ENCODE measurements at places on chromosomes 6 and 20.

DNA sequence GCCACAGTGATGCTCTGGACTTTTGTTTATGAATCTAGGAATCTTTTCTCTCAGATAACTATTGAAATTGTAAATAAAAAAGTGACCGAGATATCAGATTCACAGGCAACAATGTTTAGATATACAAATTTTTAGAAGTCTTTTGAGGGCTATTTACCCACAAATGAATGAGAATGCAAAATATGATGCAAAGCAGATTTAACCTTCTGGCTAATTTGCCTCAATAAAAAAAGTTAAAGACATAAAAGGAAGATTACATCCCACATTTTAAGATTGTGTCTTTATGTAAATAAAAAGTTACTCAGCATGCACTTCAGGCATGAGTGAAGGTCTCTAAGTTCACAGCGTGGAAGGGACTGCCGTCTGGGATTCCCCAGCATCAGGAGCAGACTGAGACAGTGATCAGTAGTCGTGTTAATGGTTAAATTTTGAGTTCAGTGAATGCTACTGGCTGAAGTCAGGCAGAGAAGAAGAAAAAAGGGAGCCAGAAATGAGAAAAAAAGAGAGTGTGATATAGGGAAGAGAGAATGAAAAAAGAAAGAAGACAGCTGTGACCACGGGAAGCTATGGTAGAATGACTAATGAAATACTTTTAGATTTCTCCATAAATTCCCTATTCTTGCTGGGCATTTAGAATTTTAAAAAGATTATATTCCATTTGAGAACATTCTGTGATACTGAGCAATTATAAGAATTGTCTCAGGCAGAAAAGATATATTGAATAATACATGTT is 93.6 kb downstream of the MYB start:
- DNase-seq = no peak

DNA sequence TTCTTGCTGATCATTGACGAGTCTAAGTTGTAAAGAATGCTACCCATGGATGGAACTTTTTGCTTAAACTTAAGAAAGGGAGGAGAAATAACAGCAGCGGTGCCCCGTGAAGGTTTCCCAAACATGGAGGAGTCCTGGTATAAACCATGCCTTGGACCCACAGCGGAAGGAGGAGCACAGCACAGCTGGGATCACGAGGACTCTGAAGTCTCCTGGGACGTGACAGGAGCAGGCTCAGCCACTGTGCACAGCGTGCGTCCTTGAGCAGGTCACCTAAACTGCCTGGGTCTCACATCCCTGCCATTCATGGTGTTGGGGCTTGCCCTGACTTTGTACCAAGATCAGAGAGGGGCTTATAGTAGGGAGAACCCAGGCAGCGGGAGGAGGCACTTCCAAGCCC is 56.1 kb upstream of the UNC93A start:
- no peak for DNase-seq

DNA sequence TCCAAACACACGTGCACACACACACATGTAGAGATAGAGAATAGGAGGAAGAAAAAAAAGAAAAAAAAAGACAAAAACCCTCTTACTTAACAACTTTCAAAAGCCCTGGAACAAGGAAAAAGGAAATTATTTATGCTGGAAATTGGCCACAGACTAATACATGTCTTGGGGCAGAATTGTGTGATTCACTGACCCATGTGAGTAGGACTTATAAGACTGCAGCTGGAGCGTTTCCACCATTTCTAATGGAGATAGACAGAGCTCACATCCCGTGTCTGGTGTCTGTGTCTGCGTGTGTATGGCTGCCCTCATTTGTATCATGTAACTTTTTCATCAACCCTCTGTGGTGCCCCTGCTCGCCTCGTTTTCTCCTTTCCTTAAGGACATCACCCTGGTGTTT is 99.8 kb upstream of the PDE10A start:
- no peak for DNase-seq

GRCh38 chr6:1705183-1705582 is 95.5 kb downstream of the FOXC1 start:
- DNase-seq = no peak

DNA sequence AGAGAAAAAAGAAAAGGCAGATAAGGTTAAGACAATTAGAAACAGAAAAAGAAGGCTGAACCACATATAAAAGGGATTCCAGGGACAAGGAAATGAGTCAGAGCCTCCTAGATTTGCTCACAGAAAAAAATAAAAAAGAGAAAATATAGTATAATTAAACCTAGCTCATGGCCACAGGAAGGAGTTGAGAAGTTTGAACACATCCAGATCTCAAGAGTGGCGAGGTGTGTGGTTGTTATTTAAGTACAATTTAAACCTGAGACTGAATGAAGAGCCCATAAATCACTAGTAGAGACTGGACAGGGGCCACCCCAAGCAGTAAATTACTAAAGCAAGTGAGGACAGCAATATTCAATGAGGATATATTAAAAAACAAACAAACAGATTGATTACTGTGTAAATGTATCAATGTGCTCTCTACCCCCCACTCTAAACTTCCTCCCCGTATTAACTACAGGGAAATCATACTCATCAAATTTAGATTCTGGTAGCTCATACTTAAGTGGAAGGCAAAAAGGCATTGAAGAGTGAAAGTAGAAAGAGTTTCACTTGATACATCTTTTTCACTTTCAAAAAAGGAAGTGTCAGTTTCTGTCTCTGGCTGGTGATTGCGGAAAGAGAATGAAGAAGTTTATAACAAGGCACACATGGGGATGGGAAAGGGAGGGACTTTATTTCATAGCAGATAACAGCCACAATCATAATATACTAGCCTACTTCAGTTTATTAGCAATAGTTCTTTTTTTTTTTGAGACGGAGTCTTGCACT is 49.3 kb upstream of the SCAF8 start:
- DNase-seq = no peak

- DNase-seq = no peak
Observed at GRCh38 chr6:121540210-121540609, 104.8 kb downstream of the GJA1 start.

- no peak for DNase-seq
Observed at GRCh38 chr6:128158496-128158895, 257.6 kb upstream of the THEMIS start.

- DNase-seq = no peak
Observed at GRCh38 chr6:114051031-114051430, 80.1 kb upstream of the HDAC2 start.

GRCh38 chr6:23199541-23199940 is 630.2 kb downstream of the HDGFL1 start:
- no peak for DNase-seq

- DNase-seq = no peak
Observed at GRCh38 chr6:14040042-14040441, 77.5 kb upstream of the CD83 start.

Data from NT2/D1 (cell line).